ENCODE measurements at places on chromosomes 13 and 19. TPM values are rescaled to one million over a fixed set of nuclear protein-coding genes. Genes with fewer than 3 reads are reported as not detected.

DNA sequence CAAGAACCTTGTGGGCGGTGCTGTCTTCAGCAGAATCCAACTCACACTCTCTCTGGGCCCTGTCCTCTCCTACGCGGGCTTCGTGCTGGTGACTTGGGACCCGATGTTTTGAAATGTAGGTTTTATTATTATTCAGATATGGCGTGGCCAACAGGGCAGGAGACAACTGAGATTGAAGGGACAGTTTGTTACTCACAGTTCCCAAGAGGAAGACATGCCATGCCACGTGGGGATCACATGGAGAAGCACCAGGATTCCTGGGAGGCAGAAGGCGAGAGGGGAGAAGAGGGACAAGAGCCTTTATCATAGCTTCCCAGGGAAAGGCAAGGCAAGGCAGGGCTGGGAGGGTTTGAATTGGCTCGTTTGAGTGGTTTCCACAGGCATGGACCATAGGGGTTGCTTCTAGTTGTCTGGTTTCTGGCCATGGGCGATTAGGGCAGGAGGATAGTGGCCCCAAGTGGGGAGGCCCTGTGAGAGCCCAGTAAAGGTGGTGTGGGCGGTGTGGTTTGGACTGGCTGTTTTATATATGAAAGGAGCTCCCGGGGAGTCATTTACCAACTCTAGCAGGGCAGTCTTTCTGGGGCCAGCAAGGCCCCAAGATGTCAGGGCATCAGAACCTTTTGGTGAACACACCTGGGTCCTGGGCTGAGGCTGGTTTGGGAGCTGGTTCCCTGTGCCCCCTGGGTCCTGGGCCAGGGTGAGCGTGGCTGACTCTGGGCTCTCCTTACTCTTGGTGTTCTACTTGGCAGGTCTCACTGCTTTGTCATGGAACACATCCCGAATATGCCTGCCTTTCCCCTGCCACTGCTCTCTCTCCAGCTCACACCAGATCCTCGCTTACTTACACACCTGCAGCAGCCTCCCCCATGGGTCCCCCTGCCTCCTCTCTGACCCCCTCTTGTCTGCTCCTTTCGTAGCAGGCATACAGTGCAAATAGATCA lies 94.0 kb upstream of the ZNF536 start:
- no peak for DNase-seq

PRSS57 gene
- total RNA-seq = not detected

- DNase-seq = peak; percentile 54
Observed at GRCh38 chr19:23116802-23117571, at the start of gene ZNF730. TSS of gene ZNF730 (plus strand) at chr19:23117025. CDS start at chr19:23117174, 149 bp downstream.

DNA sequence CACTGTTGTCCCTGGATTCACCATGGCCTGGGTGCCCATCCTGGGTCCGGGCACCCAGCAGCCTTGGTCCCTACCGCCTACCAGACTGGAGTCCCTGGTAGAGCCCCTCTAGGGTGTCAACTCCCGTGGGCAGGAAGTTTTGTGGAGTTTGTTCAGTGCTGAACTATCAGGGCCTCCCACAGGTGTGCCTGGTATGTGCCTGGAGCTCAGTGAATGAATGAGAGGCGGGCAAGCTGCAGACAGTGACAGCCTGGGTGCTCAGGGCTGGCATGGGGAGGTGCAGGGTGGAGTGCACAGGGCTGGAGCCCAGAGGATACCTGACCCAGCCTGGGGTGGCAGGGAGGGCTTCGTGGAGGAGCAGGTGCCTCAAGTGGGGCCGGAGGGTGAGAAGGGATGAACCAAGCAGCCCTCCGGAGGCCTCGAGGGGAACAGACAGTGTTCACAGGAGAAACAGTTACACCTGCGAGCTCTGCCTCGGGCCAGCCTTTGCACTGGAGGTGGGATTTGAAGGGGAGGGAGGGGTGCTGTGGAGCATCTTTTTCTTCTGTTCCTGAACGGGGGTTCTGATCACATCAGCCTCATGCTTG lies 29.6 kb downstream of the PAK4 start:
- no peak for DNase-seq

DNA sequence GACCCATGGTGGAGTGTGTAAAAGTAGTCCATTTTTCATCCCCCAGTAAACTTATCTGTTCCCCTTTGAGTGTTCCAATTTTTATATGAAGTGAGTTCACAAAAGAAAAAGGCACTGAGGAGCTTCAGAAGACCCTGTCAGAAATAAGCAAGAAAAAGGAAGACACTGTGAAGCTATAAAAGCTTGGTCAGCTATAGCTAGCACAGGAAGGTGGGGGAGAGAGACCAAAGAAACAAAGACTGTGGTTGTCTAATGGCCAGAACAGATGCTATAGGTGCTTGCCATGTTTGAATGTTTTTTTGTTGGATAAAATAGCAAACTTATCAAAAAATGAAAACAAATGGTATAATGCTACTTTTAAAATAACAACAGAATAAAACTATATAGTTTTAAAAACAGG lies 46.5 kb downstream of the RCBTB2 start:
- DNase-seq = no peak

PSG6 gene
- total RNA-seq = not detected

DNA sequence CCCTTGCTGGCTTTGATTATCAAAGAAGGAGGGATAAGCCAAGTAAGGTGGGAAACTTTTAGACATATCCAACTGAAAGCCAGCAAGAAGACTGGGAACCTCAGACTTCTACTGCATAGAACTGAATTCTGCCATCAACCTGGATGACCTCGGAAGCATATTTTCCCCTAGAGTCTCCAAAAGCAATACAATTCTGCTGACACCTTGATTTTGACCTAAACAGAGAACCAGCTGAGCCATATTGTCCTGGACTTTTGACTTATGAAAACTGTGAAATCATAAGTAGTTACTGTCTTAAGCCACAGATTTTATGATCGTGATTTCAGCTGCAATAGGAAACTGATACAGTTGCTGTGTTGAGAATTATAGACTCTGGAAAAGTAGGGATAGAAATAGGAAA lies 227.6 kb downstream of the PCDH20 start:
- DNase-seq = no peak

GRCh38 chr13:77333594-77333993 lies 6.7 kb upstream of the MYCBP2 start:
- DNase-seq = no peak

DNA sequence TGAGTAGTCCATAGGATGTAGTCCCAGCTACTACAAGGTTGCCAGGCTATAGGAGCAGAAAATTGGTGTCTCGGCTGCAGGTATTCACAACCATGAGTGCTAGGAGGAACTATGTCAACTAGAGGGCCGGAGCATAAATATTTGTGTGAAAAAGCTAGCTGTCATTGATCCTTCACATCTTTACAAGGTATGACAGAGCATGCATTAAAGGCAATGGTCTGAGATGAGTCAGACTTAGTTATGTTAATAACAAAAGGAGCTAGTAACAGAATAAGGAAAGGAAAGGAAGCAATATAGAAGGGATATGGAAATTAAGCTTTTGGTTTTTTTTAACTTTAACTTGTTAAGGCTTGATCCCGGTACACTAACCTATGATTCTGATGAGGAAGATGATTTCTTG lies 40.9 kb upstream of the PSG9 start:
- DNase-seq = no peak

GRCh38 chr19:6218491-6219146 lies 61.2 kb downstream of the MLLT1 start:
- peak; percentile 90 for DNase-seq

SMIM44 gene
- not detected for total RNA-seq

GPI gene
- 661 TPM for total RNA-seq

IFNL1 gene
- 0.29 TPM for total RNA-seq

GRCh38 chr19:43430142-43430710 lies 15.5 kb downstream of the TEX101 start:
- peak; percentile 31 for DNase-seq

BST2 gene
- total RNA-seq = 222 TPM

ZNF534 gene
- total RNA-seq = not detected

KIR3DL2 gene
- total RNA-seq = 0.44 TPM

DNA sequence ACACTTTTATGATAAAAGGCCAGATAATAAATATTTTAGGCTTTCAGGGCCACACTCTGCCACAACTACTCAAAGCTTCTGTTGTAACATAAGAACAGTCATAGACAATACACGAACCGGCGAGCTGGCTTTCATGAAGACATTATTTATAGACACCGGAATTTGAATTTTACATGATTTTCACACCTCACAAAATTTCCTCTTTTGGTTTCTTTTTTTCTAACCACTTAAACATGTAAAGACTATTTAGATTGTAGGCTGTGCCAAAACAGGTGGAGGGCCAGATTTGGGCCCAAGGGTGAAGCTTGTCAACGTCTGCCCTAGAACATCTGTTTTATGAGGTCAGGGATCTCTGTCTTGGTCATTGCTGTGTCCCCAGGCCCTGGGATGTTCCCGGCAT lies 29.7 kb upstream of the FXYD3 start:
- no peak for DNase-seq

DNA sequence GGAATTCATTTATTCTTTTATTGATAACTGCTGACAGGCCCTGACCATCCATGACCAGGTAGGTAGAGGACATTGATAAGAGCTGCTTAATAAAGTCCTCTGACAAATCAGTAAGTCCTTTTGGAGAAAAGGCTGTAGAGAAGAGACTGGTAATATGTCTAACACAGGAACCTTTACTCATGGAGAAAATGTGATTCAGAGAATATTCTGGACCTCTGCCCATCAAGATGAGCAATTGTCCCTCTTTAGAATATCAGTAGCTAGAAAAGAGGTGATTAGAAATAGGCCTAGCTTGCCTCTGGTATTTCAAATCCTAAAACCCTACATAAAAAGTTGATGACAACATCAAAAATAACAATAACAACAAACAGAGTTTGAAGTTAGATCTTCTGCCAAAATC lies 642.3 kb downstream of the TBC1D4 start:
- no peak for DNase-seq

LILRB2 gene
- not detected for total RNA-seq

All from activated CD8-positive, alpha-beta T cell treated with anti-CD3 and anti-CD28 coated beads, Interleukin-2, amount 10 ng/mL, durations not matched to agents 7 days and 5 days (primary cell).